Retina (tissue), 1 donor: ENCODE measurements at places on chromosomes 13 and 19.

GRCh38 chr19:51030631-51031030, 4.2 kb downstream of the KLK12 start:
- no peak for DNase-seq

DNA sequence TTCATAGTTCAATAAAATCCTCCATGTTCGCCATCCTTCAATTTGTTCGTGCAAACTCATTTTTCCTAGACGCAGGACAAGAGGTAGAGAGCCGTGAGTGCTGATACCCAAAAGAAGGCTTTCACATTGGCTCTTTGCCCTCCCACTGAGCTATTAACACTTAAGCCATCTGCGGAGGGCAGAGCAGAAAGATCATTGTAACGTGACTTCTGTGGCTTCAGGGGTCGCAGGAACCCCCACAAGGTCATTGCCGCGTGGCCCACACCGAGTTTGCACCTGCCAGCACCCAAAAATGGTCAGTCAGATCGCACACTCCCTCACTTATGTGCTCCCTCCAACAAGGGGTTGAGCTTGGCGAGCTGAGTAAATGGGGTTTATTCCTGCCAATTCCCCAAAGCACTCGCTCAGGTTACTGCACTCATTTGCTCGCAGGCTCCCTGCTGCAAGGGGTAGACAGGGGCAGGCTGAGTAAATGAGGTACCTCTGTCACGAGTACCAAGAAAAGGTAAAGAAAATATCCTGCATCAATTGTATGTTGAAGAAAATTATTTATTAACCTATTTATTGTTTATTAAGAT, 144.1 kb downstream of the PRR20E start:
- DNase-seq, result no peak

- no peak for DNase-seq
Observed at GRCh38 chr19:5048727-5049553, 80.0 kb downstream of the KDM4B start.

DNA sequence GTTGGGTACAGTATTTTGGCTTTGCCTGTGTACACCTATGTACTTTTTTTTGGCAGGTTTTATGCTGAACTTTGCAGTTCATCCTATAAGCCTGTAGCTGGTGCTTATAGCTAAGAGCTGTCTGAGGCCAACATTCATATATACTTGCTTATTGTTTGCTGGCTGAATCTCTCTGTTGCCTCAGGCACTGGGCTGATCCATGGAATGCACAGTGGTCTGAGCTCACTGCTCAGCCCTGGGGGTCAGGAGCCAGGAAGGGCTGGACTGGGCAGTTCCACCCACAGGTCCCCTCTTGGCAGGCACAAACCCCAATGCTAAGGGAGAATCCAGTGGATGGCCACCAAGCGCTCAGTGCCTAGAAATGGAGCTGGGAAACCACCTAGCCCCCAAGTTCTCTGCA, 308.7 kb downstream of the MYO16 start:
- no peak for DNase-seq
